ENCODE measurements at places on chromosomes 7 and 10.

DNA sequence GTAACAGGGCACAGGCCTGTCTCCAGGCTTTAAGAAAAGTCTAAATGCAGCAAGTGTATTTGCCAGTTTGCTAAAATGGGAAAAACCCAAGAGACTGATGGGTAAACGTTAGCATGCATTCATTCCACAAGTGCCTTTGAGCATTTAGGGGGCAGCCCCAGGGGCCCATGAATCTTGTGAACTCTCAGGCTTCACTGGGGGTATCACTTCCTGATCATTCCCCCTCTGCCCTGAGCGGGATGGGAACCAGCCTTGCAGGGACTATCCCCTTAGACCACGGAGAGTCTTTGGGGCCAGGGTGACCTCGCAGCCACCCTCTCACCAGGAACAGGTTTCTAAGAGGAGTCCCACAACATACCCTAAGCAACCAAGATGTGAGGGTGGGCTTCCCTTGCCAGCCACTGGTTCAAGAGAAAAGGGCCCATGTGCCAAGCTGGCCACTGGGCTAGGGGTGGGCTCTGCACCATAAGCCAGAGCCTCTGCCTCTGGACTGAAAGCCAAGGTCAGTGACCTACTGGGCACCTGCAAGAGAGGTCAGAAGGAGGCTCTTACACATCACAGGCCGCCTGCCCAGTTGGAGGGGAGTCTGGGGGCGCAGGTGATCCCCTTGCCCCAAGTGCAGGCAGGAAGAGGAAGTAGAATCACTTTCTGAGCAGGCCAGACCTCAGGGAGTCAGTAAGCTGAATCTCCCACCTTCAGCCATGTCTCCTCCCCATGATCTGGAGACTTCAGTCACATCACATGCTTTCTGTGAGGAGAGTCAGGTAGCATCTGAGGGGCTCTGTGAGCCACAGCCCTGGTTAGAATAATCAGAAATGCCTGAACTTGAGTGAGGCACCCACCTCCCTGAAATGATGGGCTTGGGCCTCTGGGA lies 75.0 kb downstream of the C10orf105 start:
- no peak for DNase-seq

DNA sequence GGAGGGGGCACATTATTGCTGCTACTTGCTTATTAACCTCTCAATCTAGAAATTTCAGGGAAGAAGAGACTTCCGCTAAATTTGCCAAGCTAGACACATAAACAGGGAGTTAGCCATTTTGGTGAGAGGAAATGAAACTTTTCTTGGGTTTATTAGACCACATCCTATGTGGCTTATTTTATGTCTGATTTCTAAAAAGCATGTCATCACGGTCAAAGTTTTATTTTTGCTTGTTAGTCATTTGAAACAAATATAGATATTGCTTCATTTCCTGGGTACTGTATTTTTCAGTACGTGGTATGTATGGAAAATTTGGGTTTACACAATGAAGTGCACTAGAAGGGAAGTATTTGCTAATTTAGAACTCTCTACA lies 144.1 kb downstream of the TCF7L2 start:
- no peak for DNase-seq

GRCh38 chr10:23432639-23433038 lies 6.2 kb upstream of the OTUD1 start:
- no peak for DNase-seq

DNA sequence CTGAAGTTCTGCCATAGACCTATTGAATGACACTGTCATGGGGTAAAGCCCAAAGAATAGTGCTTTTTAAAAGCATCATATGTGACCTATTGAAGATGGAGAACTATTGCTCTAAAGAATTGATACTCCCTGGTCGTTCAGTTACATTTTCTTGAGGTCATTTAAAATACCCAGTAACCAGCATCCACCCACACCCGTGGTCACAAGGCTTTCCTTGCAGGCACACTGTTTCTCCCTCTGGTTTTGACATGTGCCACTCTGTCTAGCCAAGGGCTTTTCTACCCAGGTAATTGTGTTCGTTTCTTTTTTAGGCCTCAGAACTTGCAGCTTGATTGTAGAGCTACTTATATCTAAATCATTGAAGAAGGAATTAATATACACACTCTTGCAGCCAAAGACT lies 68.3 kb upstream of the LYZL2 start:
- DNase-seq, result no peak

DNA sequence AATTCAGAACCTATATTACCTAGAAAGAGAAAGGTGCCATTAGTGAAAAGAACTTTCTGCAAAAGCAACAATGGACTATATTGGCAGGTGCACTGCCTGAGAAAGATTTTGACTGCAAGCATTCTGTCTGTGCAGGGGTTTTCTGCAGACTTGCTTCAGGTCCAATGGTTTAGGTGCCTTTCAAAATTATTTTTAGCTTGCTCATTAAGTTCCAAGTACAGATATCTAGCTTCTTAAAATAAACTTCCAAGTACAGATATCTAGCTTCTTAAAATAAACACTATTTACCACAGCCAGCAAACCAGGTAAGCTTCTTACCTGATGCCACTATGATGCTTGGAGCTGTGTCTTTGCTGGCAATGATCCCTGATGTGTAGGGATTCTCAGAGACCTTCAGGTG lies 485.2 kb downstream of the SORCS1 start:
- DNase-seq, result no peak

- no peak for DNase-seq
Measured at GRCh38 chr10:114874827-114875411, 53.3 kb downstream of the FHIP2A start.

- DNase-seq, result no peak
Measured at GRCh38 chr7:149721084-149721601, 52.2 kb downstream of the ZNF467 start.

- DNase-seq, result no peak
Measured at GRCh38 chr7:37290731-37291130, 157.9 kb downstream of the ELMO1 start.

GRCh38 chr10:25261110-25261509 lies 86.3 kb downstream of the GPR158 start:
- no peak for DNase-seq

DNA sequence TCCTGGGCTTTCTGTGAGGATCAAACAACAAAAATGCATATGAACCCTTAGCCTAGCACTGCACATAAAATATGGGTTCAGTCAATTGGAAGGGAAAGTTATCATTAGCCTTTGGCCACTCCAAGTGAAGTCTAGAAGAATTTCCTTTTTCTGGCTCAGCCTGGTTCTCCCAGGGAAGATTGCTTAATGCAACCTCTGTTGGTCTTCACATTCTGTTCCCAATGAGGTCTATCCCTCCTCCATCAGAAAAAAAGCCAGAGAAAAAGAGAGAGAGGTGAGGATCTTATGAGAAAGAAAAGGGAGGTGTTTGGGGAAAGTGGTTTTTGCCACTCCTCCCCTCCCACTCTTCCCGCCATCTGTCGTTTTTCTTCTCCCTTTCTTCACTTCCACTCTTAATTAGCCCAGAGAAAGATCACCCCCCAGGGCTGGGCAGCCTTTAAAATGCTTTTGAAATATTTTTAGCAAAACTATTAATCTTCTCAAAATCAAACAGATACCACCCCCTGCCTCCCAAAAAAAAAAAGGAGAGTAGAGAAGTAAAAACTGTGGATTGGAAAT lies 31.1 kb downstream of the CPVL start:
- no peak for DNase-seq

GRCh38 chr10:130817674-130818073 lies 493.8 kb downstream of the TCERG1L start:
- DNase-seq, result no peak

DNA sequence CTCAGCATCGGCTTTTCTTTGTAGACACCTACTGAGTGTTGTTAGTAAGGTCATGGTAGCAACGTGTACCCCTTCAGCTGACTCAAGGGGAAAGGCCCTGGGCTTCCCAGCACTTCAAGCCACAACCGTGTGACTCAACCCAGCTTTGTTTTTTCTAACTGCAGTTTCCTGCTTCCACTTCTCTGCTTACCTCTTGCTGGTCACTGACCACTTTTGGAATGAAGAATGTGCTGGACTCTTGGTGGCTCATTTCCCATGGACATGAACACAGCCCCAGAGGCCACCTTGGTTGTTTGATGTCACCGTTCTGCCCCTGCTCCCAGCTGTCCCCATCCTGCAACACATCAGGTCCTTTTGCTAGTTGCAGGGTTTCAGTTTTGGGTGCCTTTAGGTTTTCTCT lies 69.5 kb upstream of the ZNF438 start:
- DNase-seq, result no peak

GRCh38 chr7:8254667-8255066 lies 7.3 kb downstream of the ICA1 start:
- no peak for DNase-seq

GRCh38 chr7:39644170-39644569 lies 20.8 kb downstream of the RALA start:
- DNase-seq, result no peak

DNA sequence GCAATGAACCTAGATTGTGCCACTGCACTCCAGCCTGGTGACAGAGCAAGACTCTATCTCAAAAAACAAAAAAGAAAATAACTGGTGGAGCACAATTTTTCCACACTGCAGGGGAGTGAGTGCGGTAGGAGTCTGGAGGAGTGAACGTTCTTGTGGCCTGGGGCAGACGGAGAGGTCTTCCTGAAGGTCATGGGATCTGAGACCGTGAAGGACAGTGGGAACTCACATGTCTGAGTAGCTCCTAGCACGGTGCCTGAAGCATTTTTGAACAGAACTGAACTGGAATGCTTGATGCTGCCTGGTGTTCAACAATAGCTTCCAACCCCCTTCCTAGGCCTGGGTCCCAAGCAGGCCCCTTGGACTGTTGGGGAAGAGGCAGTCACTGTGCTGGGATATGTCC lies 84.3 kb upstream of the PODXL start:
- DNase-seq, result no peak

- DNase-seq, result no peak
Measured at GRCh38 chr7:8134089-8134733, 127.8 kb downstream of the ICA1 start.

- DNase-seq, result no peak
Measured at GRCh38 chr10:12406764-12407400, 57.5 kb downstream of the CAMK1D start.

GRCh38 chr7:40793132-40793531 lies 658.3 kb downstream of the SUGCT start:
- DNase-seq, result no peak

DNA sequence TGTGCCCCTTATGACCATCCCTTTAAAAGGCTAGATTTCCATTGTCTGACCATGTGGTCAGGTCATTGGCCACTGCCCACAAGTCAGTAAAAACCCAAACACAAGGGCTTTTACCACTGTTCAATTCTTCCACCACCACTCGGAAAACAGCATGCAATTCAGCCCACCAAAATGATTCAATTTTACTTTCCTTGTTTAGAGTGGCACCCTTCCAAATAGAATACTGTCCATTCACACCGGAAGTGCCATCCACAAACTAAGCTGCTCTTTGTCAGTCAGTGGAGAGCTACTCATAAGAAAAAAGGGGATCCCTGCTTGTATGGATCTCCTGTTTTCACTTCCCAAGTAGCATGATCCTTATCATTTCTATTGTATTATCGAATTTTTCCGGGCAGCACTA lies 350.7 kb upstream of the MBL2 start:
- DNase-seq, result no peak

DNA sequence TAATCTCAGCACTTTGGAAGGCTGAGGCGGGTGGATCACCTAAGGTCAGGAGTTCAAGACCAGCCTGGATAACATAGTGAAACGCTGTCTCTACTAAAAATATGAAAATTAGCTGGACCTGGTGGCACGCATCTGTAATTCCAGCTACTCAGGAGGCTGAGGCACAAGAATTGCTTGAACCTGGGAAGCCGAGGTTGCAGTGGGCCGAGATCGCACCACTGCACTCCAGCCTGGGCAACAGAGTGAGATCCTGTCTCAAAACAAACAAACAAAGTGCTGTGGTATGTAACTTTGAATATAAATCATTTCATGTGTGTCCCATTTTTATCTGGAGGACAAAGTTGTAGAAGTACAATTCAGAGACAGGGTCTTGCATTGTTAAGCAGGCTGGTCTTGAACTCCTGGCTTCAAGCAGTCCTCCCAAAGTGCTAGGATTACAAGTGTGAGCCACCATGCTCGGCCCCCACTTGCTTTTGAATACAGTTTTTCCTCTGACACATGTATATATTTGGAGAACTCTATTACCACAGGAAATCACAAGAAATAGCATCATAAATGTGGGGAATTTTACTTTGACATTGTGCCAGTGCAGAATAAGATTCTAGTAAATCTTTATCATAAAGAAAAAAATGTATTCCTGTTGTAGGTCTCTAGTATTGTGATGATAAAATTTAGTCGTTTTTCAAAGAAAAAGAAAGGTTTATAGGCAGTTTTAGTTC lies 32.6 kb downstream of the PTPN12 start:
- DNase-seq, result no peak

DNA sequence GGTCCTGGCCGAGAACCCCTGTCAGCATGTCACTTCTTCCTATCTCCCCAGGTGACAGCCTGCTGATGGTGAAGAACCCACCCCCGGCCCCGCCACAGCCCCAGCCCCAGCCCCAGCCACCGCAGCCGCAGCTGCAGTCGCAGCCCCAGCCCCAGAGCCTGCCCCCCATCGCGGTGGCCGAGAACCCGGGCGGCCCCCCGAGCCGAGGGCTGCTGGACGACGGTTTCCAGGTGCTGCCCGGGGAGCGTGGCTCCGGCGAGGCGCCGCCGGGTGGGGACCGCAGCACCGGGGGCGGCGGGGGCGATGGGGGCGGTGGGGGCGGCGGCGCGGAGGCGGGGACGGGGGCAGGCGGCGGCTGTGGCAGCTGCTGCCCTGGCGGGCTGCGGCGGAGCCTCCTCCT lies 15.7 kb upstream of the ZNF212 start:
- DNase-seq, result no peak

DNA sequence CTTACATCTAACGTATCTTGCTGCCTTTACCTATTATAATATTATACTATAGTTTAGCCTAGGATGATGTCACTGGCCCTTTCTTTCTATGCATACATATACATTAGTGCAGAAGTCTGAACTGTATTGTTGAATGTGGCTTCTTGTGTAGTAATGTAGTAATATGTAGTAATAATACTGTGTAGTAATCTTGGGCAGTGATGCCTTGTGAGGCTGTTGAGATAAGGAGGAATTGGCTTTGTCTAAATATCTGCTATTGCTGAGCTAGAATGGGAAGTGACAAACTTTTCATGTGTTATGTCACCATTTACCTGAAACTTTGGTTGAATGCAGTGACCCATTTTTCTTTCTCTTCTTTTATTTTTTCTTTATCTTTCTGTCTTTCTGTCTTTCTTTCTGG lies 11.0 kb downstream of the GLCCI1 start:
- DNase-seq, result no peak

DNA sequence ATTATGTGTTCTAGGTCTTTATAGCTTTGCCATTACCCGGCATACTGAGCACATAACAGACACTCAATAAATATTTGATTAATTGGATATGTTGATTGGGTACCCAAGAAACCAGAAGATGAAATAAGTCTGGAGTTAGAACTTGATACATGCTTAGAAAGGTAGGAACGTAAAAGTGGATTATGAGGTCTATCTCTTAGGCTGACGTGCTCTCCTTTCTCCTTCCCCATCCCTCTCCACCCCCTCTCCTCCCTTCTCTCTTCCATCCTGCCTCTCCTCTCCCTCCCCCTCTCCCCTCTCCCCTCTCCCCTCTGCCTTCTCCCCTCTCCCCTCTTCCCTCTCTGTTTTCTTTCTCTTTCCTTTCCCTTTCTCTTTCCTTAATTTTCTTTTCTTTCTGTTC lies 34.0 kb downstream of the AUTS2 start:
- no peak for DNase-seq

All from memory B cell (primary cell).